ENCODE measurements at places on chromosomes 5 and 9.
A peak's percentile ranks its signal among the peaks of the same experiment; 100 is the strongest.

GRCh38 chr9:1051584-1052275, 1.6 kb downstream of the DMRT2 start:
- no peak for DNase-seq

DNA sequence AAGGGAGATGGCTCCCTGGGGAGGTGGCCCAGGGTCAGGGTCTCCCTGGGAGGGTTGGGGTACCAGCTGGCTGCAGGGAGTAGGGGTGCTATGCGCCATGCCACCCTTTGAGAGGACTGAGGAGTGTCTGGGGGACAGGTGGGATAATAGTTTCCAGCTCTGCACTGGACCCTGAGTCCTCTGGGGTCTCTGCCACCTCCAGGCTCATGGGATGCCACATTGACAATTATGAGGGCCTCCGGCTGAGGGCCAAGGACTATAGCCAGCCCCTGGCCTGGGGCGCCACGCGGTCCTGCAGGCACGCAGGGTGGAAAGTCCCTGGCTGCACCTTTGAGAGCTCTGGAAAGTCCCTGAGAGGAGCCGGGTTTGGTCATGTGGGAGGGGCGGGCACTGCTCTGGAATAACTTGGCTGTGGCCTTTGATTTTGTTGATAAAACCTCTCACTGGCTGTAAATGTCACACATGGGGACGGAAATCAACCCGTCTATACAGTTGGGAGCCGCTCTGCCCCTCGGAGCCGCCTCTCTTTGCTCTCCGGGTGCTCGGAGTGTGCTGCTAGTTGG, 16.0 kb downstream of the TRAF2 start:
- DNase-seq: no peak

DNA sequence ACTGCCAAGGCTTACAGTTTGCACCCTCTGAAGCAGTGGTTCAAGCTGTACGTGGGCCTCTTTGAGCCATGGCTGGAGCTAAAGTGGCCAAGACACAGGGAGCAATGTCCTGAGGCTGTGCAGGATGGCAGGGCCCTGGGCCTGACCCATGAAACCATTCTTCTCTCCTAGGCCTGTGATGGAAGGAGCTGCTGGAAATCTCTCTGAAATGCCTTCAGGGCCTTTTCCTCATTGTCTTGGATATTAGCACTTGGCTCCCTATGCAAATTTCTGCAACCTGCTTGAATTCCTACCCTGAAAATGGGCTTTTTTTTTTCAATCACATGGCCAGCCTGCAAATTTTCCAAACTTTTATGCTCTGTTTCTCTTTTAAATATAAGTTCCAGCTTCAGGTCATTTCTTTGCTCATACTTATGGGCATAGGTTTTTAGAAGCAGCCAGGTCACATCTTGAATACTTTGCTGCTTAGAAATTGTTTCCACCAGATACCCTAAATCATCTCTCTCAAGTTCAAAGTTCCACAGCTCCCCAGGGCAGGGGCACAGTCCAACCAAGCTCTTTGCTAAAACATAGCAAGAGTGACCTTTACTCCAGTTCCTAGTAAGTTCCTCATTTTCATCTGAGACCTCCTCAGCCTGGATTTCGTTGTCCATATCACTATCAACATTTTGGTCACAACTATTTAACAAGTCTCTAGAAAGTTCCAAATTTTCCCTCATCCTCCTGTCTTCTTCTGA, 138.3 kb downstream of the OSTF1 start:
- DNase-seq: no peak

DNA sequence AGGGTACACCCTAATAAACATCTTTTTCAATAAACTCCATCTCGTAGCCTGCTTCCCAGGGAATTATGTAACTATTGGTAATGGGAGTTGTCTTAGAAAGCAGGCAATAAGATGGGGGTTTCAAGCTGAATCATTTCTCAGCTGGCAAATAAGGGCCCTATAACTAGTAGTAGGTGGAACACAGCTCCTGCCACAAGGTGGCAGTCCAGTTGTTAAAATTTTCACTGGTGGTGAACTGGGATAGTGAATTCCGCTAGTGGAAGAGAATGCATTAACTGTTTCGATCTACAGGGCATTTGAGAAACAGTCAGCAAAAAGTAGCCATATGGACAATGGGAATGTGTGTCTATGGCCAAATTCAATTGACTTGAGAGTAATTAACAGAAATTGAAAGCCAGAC, 27.7 kb downstream of the PCDHB15 start:
- no peak for DNase-seq

DNA sequence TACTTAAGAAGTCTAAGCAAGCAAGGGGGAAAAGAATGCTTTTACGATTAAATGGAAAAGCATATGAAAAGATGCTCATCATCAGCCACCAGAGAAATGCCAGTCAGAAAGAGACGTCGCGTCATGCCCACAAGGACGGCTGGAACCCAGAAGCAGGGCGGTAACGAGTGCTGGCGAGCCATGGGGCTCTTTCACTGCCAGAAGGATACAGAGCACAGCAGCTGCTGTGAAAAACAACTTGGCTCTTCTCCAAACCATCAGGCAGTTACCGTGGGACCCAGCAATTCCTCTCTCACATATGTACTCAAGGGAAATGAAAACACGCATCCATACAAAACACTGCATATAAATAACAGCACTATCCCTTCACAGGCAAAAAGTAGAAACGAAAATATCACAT, 95.5 kb downstream of the CAMSAP1 start:
- DNase-seq: no peak

- no peak for DNase-seq
Measured at GRCh38 chr9:133112663-133113026, 8.4 kb downstream of the RALGDS start.

DNA sequence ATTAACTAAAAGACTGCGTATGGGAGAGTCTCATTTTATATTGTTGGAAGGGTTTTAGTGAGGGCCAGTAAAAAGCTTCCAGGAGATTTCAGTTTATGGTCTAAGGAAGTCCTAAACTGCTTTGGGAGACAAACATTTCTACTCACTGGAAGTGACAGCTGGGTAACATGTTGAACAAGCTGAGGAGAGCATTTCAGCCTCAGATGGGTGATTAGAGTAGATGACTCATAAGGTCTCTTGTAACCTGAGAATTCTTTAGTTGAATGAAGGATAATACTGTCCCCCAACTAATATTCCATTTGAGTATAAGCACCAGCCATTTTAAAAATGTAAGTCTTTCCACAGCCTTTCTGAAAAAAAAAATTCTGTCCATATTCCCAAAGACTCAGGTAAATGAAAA, 218.0 kb upstream of the C9orf72 start:
- no peak for DNase-seq

DNA sequence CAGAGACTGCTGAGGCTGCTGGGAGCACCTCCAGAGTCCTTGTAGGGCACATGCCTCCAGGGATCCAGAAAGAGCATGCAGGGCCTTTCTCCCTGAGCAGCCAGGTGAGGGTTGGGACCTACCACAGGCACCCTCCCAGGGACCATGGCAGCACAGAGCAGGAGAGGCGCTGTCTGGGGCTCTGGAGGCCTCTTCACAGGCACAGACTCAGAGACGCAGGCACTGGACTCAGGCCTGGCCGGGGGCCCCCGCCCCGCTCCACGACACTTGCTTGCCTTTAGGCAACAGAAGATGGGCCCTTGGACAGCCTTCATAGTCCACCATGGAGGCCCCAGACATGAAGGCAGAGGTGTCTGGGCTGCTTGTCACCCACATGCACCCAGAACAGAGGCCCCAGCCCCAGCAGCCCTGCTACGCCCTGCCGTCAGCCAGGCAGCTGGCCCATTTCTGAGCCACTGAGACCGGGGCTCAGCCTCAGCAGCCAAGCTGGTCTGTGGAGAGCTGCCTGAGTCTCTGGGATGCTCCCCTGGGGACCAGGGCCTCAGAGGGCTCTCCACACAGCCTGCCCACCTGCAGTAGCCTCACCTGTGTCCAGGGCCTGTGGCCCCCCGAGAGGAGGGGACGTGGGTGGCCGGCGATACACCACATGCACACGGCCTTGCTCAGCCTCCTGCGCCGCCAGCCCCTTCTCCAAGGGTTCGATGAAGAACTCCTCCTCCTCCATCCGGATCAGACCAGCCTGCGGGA, 72.8 kb downstream of the ADAMTS2 start:
- DNase-seq: no peak

DNA sequence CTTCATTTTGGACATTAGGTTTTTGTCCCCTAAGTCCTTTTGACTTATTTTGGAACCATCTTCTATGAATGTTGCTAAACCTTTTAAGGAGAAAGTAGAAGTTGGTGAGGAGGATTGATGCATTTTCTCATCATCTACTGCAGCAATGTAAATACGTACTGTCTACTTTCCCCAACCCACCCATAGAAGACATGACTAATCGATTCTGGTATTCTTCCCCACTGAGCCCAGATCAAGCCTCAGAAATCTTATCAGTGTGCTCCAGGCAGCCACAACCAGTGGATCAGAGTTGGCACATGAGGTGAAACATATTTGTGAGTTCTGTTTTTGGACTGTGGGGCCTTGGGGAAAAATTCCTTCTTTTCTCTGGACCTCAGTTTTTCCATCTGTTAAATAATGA, 57.7 kb downstream of the FGF18 start:
- no peak for DNase-seq

- no peak for DNase-seq
Measured at GRCh38 chr5:38673671-38674071, 117.2 kb upstream of the LIFR start.

- no peak for DNase-seq
Measured at GRCh38 chr9:114223564-114224246, 68.4 kb downstream of the COL27A1 start.

- no peak for DNase-seq
Measured at GRCh38 chr9:36479101-36479500, 79.0 kb upstream of the RNF38 start.

GRCh38 chr9:78235762-78236550, at the start of gene CEP78:
Gene CEP78, plus strand, starts transcription at chr9:78236075. Its CDS starts 276 bp downstream, at chr9:78236351.
- DNase-seq: peak; percentile 83

GRCh38 chr9:4433379-4433778, 56.9 kb upstream of the SLC1A1 start:
- no peak for DNase-seq

DNA sequence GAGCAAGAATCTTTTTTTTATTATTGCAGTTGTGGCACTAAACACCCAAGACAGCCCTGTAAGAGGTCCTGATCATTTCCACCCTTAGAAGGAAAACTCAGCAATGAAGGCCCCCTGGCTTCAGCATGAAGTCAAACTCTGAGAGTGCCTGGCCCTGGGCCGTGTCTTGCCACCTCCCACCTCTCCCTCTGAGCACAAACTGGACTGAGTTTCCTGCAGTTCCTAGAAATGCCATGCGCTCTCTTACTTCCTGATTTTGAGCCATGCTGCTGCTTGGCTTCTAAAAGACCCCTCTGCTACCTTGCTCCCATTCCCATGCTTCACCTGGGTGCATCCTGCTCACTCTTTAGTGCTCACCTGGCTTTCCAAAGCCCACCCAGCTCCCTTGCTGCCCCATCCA, 140.4 kb upstream of the KLF9 start:
- no peak for DNase-seq

- no peak for DNase-seq
Measured at GRCh38 chr9:123894822-123895221, 35.1 kb downstream of the DENND1A start.

DNA sequence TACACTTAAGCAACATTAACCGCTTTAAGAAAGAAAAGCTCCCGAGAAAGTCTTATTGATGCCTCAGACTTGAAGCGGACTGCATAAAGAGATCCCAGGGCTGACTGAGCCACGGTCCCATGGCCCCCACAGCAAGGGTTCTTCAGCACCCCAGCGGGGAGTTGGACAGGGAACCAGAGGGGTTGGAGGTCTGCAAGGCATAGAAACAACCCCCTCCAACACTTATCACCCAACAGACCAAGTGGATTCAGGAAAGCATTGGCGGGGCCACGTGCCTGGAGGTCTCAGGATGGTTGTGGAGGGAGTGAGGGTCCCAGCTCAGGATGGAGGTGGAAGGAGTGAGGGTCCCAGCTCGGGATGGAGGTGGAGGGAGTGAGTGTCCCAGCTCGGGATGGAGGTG, 143.7 kb upstream of the IRX2 start:
- DNase-seq: no peak

GRCh38 chr5:55356896-55357295, 49.1 kb downstream of the MTREX start:
- DNase-seq: no peak

GRCh38 chr9:132201139-132201538, 39.3 kb downstream of the NTNG2 start:
- no peak for DNase-seq

DNA sequence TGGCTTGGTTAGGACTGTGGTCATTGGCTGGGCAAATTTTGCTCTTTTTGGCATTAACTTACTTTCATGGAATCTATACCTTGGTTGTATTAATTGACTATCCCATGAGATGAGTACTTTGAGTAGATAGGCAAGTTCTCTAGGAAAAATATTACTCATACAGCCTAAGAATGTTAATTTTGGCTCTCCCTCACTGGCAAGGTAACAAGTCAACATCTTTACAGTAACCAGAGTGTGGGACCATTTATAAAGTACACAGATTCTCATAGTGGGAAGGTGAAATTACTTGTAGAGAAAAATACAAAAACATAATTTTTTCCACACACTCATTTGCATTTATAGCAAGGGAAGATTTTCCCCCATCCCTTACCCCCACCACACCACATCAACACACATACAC, 154.6 kb upstream of the ZNF608 start:
- no peak for DNase-seq

- no peak for DNase-seq
Measured at GRCh38 chr9:8838136-8838535, 1038.6 kb upstream of the DMAC1 start.

DNA sequence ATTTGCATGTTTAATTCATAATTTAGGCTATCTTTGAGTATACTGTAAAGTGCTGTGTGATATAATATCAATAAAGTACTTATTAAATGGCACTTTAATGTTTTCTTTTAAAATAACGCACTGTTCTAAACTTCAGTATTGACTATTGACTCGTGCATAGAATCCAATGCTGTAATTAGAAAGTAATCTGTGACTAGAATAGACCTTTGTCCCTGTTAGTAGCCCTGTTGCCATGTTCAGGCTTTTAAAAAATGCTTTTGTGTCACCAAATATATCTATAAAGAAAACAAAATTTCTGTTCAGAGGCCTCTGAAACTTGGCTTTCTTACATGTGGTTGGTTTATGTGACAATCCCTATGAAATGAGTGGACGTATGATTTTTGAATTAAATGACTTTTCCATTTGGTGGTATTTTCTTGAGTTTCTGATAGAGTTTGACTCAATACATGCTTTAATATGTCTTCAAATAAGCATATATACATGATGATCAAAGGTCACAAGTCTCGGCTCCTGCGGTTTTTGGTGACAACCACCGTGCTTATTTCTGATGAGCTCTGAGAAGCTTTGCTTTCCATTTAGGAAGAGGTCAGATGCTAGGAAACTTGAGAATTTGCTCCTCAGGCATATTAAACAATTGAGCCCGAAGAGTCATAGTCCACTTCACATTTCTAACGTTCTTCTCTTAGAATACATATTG, 174.7 kb downstream of the NR3C1 start:
- DNase-seq: no peak

Measured in smooth muscle cell of the brain vasculature (primary cell).